ENCODE measurements at places on chromosomes 7 and 10.

- no peak for DNase-seq
These were observed 982.1 kb upstream of the MBL2 start for GRCh38 chr10:53754596-53755250.

DNA sequence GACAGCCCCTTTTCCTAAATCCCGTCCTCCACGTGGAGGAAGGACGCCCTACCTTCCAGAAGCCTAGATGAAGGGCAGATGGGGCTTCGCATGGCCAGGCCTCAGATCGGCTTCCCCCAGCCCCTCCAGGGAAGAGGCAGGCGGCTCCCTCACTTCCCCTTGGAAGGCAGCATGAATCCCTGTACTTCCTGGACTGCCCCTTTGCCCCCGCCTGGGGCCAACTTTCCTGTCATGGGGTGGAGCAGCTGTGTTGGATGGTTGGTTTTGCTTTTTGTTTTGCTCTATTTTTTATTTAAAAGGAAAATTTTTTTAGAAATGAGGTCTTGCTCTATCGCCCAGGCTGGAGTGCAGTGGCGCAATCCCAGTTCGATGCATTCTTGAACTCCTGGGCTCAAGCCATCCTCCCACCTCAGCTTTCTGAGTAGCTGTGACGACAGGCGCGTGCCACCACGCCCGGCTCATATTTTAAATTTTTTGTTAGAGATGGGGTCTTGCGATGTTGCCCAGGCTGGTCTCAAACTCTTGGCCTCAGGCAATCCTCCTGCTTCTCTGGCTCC lies 27.2 kb downstream of the GTF2IRD1 start:
- no peak for DNase-seq

- no peak for DNase-seq
These were observed 32.7 kb upstream of the LOXL4 start for GRCh38 chr10:98300526-98301229.

DNA sequence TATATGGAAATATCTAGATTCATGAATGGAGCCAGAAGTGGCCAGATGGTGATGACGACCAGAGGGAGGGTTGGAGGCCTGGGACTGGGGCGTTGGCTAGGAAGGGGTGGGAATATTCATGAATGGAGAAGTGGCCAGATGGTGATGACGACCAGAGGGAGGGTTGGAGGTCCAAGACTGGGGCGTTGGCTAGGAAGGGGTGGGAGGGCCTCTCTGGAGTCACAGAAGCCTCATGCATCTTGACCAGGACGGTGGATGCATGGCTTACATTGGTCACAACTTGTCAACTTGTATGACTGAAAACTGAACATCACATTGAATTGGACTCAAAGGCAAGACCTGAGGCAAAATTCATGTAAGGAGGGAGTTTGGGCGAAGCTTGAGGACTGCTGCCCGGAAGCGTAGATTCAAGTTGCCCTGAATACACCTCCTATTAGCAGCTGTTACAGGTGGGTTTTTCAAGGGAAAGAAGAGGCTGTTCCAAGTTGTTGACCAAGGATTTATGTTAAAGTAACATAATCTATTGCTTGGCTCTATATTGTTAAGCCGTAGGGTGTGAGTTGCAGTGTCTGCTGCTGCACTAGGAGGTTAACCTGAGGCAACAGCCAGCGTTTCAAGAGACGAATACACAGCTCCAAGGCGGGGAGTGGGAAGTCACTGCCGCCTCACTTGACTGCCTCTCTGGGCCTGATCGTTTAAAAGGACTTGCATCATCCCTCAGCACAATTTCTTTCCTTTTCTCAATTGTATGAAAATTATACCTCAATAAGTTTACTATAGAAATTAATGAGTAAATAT lies 55.1 kb upstream of the FAM20C start:
- DNase-seq, result no peak

GRCh38 chr10:80413271-80413996 lies 5.1 kb downstream of the PRXL2A start:
- no peak for DNase-seq

- no peak for DNase-seq
These were observed 11.0 kb upstream of the ADD3 start for GRCh38 chr10:109996766-109997171.

DNA sequence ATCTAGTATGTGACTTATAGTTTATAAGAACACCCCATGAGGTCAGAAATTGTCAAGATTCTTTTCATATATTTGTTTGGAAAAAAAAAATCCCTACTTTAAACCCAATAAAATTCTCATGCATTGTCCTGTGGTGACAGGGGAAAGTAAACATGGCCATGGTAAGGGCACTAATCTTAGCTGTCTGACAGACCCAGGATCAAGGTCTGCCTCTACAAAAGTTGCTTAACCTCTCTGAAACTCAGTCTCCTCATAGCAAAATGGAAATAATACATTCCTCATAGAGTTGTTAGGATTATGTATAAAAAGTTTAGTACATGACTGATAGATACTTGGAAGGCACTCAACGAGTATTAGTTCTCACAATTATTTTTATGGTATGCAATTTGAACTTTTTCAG lies 22.3 kb upstream of the AKAP9 start:
- no peak for DNase-seq

- no peak for DNase-seq
These were observed 429.1 kb downstream of the ACTR3B start for GRCh38 chr7:153188630-153189029.
